ENCODE measurements at places on chromosomes 6 and 20. TPM values are rescaled to one million over a fixed set of nuclear protein-coding genes. Genes with fewer than 3 reads are reported as not detected.
A peak's percentile ranks its signal among the peaks of the same experiment; 100 is the strongest.

The ECT2L gene
- not detected for total RNA-seq

The CLPSL1 gene
- not detected for total RNA-seq

The GABRR2 gene
- total RNA-seq: not detected

The SNAP25 gene
- 31.3 TPM for total RNA-seq

The CD109 gene
- total RNA-seq: 67.4 TPM

The MLIP gene
- total RNA-seq: not detected

The PREX1 gene
- total RNA-seq: 1.3 TPM

- DNase-seq: peak; percentile 50
These were observed 117.3 kb downstream of the OPRM1 start for GRCh38 chr6:154156135-154156896.

DNA sequence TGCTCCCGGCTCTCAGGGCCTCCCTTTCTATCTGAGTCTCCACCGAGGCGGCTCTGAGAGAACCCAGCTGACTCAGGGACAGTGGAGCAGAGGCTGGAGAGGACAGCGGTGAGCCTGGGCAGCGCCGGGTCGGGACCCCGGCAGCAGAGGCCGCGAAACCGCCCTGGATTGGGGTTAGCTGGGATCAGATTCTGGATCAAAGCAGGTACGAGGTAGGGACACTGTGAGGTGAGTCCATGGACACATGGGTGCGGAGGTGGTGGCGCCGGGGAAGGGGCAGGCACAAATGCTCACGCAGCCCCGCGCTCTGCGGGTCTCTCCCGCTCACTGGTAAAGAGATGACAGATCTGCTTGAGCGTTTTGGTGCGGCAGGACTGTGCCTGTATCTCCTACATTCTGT lies 146.4 kb upstream of the GGTLC1 start:
- no peak for DNase-seq

GRCh38 chr6:63637865-63638445 lies 2.4 kb downstream of the PHF3 start:
- DNase-seq: no peak

GRCh38 chr6:15408758-15409157 lies 162.9 kb downstream of the JARID2 start:
- DNase-seq: no peak

DNA sequence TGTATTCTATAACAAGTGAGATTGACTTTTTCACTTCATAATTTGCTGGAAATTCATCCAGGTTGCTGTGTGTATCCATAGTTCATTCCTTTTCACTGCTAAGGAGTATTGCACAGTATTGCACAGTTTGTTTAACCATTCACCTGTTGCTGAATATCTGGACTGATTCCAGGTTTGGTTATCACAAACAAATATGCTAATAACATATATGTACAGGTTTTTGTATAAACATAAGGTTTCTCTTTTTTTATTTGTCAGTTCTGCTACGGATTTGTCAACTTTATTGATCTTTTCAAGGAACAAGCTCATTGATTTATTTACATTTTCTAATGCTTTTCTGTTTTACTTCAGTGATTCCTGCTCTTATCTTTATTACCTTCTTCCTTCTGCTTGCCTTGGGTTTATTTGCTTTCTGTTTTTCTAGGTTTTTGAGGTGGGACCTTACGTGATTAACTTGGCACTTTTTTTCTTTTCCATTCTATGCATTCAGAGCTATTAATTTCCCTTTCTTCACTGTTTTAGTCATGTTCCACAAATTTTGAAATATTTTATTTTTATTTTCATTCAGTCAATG lies 117.0 kb upstream of the OGFRL1 start:
- no peak for DNase-seq
